Fibroblast of lung (primary cell): ENCODE measurements at places on chromosomes 5 and 9.

GRCh38 chr9:99720455-99721050 lies 101.1 kb upstream of the NR4A3 start:
- no peaks in the 10 kb centered on the region for H3K4me1 ChIP-seq
- H3K27me3 ChIP-seq = no peaks in the 10 kb centered on the region
- no peaks in the 10 kb centered on the region for H3K36me3 ChIP-seq
- peak overlapping the region; percentile 14 for H3K4me3 ChIP-seq

- no peak overlapping the region for H3K27ac ChIP-seq
- H3K36me3 ChIP-seq = no peaks in the 10 kb centered on the region
- H3K27me3 ChIP-seq = no peaks in the 10 kb centered on the region
- no peak for DNase-seq
- H3K4me1 ChIP-seq = no peaks in the 10 kb centered on the region
Observed at GRCh38 chr5:157799578-157799977, 56.1 kb downstream of the LSM11 start.

DNA sequence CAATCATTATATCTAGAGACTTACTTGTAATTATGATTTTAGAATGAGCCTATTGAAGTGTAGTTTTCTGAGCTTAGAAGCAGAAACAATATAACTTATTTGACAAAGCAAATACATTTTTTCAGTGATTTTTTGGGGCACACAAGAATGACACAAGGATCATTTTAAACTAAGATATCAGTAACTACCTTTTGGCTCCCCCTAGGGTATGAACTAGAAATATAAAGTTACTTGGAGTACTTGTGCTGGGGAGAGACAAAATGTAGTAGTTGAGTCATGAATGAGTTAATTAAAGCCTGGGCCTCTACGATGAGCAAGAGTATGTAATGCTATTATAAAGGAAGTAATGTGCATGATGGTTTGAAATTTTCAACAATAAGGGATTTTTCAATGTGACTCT lies 1244.1 kb upstream of the ACO1 start:
- no peaks in the 10 kb centered on the region for H3K36me3 ChIP-seq
- H3K27me3 ChIP-seq = no peaks in the 10 kb centered on the region
- no peaks in the 10 kb centered on the region for H3K4me1 ChIP-seq
- peak; percentile 27 for DNase-seq
- no peak overlapping the region for H3K4me3 ChIP-seq

GRCh38 chr9:123344192-123344949 lies 11.6 kb upstream of the CRB2 start:
- no peak overlapping the region for H3K4me3 ChIP-seq
- no peaks in the 10 kb centered on the region for H3K27me3 ChIP-seq
- no peak overlapping the region for H3K27ac ChIP-seq
- no peaks in the 10 kb centered on the region for H3K4me1 ChIP-seq

DNA sequence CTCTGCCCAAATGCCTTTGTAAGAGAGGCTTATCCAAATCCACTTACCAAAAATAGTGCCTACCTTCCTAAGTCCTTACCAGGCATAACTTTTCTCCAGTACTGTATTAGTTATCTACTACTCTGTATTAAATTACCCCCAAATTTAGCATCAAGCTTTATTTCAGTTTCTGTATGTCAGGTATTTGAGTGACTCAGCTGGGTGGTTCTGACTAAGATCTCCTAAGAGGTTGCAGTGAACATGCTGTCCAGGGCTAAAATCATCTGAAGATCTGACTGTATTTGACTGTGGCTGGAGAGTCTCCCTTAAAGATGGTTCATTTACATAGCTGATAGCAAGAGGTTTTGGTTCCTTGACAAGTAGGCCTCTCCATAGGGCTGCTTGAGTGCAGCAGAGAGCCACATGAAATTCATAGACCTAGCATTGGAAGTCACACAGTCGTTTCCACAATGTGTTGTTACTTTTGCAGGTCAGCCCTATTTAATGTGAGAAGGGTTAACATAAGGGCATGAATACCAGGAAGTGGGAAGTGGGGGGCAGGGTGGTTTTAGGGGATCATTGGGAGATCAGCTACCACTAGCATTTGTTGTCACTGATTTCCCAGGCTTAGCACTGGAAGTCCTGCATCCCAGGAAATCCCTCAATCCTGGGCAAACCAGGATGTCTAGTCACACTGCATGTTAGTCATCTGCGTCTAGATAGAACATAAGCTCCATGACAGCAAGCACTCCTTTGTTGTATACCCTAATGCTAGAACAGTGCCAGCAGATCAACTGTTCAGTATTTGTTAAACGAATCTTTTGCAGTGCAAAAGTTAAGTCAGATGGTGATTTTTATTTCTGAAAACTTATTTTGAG lies 2.0 kb upstream of the ZNF622 start:
- peaks cover 13% of the 10 kb centered on the region for H3K4me1 ChIP-seq
- H3K36me3 ChIP-seq = no peaks in the 10 kb centered on the region
- peak; percentile 38 for DNase-seq
- no peaks in the 10 kb centered on the region for H3K27me3 ChIP-seq
- H3K27ac ChIP-seq = no peak overlapping the region

- H3K36me3 ChIP-seq = no peaks in the 10 kb centered on the region
- H3K4me3 ChIP-seq = no peak overlapping the region
- no peaks in the 10 kb centered on the region for H3K27me3 ChIP-seq
- no peak overlapping the region for H3K27ac ChIP-seq
Observed at GRCh38 chr5:124474528-124475215, 271.8 kb downstream of the ZNF608 start.

GRCh38 chr5:156396063-156396829 lies 69.3 kb downstream of the SGCD start:
- H3K4me1 ChIP-seq = no peaks in the 10 kb centered on the region
- H3K27ac ChIP-seq = no peak overlapping the region
- no peaks in the 10 kb centered on the region for H3K27me3 ChIP-seq
- no peaks in the 10 kb centered on the region for H3K36me3 ChIP-seq
- H3K4me3 ChIP-seq = no peak overlapping the region

GRCh38 chr5:81297531-81297930 lies 3.9 kb upstream of the ZCCHC9 start:
- peaks cover 4% of the 10 kb centered on the region for H3K4me1 ChIP-seq
- no peaks in the 10 kb centered on the region for H3K36me3 ChIP-seq
- H3K27me3 ChIP-seq = no peaks in the 10 kb centered on the region

DNA sequence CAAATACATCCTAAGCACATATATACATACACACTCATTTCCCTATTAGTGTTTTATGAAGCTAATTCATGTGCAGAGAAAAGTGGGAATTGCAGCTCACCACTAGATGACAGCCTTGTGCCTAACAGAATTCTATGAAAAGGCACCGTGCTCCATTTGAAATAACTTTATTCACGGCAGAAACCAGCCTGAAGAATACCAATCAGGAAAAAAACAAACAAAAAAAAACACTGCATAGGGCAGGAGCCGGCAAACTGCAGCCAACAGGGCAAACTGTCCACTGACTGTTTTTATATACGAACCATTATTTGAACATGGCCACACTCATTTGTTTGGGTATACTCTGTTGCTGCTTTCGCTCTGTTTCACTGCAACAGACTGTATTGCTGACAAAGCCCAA lies 33.6 kb downstream of the ERMP1 start:
- no peak overlapping the region for H3K27ac ChIP-seq
- peak; percentile 74 for DNase-seq
- H3K4me3 ChIP-seq = no peak overlapping the region
- H3K27me3 ChIP-seq = no peaks in the 10 kb centered on the region

GRCh38 chr5:113612060-113612496 lies 98.6 kb downstream of the YTHDC2 start:
- H3K4me3 ChIP-seq = no peak overlapping the region
- peak; percentile 33 for DNase-seq
- no peaks in the 10 kb centered on the region for H3K36me3 ChIP-seq
- no peak overlapping the region for H3K27ac ChIP-seq

DNA sequence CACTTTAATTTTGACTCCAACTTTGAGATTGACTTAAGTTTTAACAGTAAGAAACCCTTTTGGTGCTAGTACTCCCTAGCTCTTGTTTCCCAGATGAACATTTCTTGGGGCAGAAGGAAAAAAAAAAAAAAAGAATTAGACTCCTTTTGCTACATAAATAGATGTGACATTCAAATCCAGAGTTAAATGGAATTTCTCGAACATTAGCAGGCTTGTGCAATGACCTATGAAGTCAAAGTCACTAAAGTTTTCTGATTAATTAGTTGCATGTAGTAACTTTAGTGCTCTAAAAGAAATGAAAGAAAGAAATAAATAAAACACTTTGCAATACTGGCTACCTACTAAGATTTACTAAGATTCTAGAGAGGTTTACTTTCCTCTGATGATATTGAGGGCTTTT lies 106.8 kb downstream of the TMEM174 start:
- DNase-seq = no peak
- no peak overlapping the region for H3K27ac ChIP-seq
- no peaks in the 10 kb centered on the region for H3K36me3 ChIP-seq

DNA sequence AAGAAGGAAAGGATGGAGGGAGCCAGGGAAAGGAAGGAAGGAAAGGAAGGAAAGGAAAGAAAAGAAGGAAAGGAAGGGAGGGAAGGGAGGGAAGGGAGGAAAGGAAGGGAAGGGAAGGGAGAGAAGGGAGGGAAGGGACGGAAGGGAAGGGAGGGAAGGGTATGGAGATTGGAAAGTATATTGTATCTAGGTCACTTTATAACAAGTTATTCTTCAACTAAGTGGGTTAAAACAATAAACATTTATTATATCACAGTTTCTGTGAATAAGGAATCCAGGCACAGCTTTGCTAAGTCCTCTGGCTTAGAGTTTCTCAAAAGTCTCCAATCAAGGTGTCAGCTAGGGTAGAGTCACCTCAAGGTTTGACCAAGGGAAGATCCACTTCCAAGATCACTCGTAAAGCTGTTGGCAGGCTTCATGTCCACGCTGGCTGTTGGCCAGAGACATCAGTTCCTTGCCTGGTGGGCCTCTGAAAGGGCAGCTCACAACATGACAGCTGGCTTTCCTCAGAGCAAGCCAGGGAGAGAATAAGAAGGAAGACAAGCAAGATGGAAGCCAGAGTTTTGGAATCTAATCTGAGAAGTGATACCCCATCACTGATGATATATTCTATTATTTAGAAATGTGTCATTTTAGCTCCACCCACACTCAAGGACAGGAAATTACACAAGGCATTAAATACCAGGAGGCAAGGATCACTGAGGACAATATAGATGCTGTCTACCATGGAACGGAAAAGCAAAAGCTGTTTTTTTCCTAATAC lies 105.1 kb downstream of the DEPDC1B start:
- no peak overlapping the region for H3K4me3 ChIP-seq
- no peaks in the 10 kb centered on the region for H3K27me3 ChIP-seq
- DNase-seq = peak; percentile 32
- no peaks in the 10 kb centered on the region for H3K4me1 ChIP-seq
- no peak overlapping the region for H3K27ac ChIP-seq

- no peaks in the 10 kb centered on the region for H3K27me3 ChIP-seq
- H3K4me3 ChIP-seq = no peak overlapping the region
- no peak overlapping the region for H3K27ac ChIP-seq
Observed at GRCh38 chr5:33701251-33701650, 190.5 kb downstream of the ADAMTS12 start.

GRCh38 chr5:92734211-92734940 lies 846.6 kb downstream of the NR2F1-AS1 start:
- no peaks in the 10 kb centered on the region for H3K4me1 ChIP-seq
- no peak for DNase-seq
- no peaks in the 10 kb centered on the region for H3K27me3 ChIP-seq

GRCh38 chr9:77510666-77511065 lies 137.5 kb downstream of the GNA14 start:
- H3K4me1 ChIP-seq = no peaks in the 10 kb centered on the region
- H3K36me3 ChIP-seq = no peaks in the 10 kb centered on the region
- H3K4me3 ChIP-seq = no peak overlapping the region
- no peak for DNase-seq

DNA sequence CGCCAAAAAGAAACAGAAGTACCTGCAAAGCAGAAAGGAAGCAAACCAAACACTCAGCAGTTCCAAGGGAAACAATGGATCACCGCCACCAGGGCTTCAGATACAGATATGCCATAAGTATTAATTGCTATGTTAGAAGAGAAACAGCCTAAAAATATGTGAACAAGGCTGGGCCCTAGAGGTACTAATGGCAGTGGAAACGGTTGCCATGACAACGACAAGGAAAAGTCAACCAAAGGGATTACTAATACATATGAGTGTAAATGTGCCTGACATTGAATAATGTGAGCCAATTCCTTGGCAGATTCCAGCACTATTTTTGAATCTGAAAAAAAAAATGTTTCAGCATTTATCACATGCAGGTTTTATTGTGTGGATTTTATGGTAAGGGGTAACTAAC lies 75.0 kb downstream of the CAVIN4 start:
- H3K4me3 ChIP-seq = no peak overlapping the region
- H3K36me3 ChIP-seq = no peaks in the 10 kb centered on the region
- no peak overlapping the region for H3K27ac ChIP-seq

GRCh38 chr9:108282872-108283271 lies 572.9 kb downstream of the ACTL7B start:
- no peak overlapping the region for H3K27ac ChIP-seq
- DNase-seq = no peak
- H3K4me3 ChIP-seq = no peak overlapping the region

DNA sequence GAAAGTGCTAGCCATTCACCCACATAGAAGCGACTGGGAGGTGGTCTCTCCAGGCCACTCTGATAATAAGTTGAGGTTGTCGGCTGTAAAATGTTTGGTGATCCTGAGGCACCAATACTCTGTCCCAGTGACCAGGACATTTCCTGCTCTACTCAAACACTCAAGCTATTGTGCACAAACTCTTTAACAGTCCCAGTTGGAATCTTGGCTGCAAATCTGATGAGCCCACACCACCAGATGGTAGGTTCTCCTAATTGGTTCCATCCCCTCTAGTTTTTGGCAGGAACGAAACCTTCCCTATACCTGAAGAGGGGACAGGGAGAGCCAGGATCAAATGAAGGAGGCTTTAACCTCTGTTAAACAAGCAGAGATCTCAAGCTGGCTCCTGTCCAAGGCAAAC lies 14.3 kb downstream of the GRIA1 start:
- no peaks in the 10 kb centered on the region for H3K36me3 ChIP-seq
- no peaks in the 10 kb centered on the region for H3K27me3 ChIP-seq
- no peak overlapping the region for H3K4me3 ChIP-seq
- H3K4me1 ChIP-seq = no peaks in the 10 kb centered on the region

GRCh38 chr5:90446961-90447360 lies 27.6 kb downstream of the MBLAC2 start:
- peak; percentile 60 for DNase-seq
- H3K27me3 ChIP-seq = no peaks in the 10 kb centered on the region
- H3K4me3 ChIP-seq = no peak overlapping the region
- H3K36me3 ChIP-seq = no peaks in the 10 kb centered on the region

GRCh38 chr9:71683598-71684235 lies 84.6 kb downstream of the CEMIP2 start:
- no peaks in the 10 kb centered on the region for H3K27me3 ChIP-seq
- H3K36me3 ChIP-seq = no peaks in the 10 kb centered on the region
- H3K27ac ChIP-seq = no peak overlapping the region
- peaks cover 25% of the 10 kb centered on the region for H3K4me1 ChIP-seq

- no peak for DNase-seq
- no peak overlapping the region for H3K27ac ChIP-seq
- H3K27me3 ChIP-seq = no peaks in the 10 kb centered on the region
- H3K4me3 ChIP-seq = no peak overlapping the region
- no peaks in the 10 kb centered on the region for H3K36me3 ChIP-seq
Observed at GRCh38 chr5:178295589-178295988, 63.0 kb upstream of the PHYKPL start.
